ENCODE measurements at places on chromosomes 12 and 14. TPM values are rescaled to one million over a fixed set of nuclear protein-coding genes. Genes with fewer than 3 reads are reported as not detected.

The UBC gene
- total RNA-seq = 1,741 TPM

The CCND2 gene
- total RNA-seq = 7.1 TPM

The KLHL42 gene
- 44.5 TPM for total RNA-seq

DNA sequence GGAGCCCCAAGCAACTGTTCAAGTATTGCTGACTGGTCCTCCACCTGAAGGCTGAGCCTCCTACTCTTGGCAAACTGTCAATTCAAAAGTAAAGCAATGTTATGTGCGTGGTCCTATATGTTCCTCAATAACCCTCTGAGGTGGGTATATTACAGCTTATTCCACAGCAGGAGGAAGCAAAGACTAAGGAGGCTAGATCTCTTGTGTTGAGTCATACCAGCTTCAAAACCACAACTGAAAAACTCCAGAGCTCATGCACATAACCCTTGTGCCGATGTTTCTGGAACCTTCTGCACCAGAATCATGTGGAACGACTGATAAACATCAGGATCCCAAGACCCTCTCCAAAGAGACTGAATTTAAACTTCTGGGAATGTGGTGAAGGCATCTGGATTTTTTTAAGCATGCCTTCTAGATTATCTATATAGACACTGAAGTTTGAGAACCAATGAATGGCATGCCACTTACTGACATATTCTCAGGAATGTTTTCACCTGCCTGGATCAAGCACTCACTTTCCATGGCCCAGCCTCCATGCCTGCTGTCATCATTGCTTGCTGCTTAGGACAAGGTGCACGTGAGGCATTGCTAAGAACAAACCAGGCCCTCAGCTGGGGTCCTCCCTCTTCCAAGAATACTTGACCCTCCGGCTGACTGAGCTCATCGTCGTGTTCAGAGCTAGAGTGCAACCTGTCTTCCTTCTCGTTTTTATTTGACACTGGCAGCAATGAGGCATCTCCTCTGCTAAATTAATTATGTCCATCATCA lies 194.7 kb downstream of the BCL11B start:
- DNase-seq = no peak

DNA sequence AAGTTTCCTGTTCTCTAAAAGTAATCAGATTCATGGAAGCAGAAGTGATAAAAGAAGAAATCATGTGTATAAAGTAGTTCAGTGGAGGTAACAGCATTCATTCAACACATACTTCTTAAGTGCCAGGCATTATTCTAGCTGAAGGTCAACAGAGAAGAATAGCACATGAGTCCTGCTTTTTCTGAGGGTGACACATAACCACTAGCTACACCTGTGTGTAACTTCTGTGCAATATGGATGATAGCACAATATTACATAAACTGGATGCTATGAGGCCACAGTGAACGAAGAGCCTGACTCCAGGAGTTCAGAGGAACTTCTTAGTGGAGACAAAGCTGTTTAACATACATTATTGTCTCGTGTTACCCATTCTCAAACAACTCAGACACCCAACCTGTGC lies 114.3 kb upstream of the PCED1B start:
- no peak for DNase-seq
